NCI-H446 (cell line): ENCODE measurements at places on chromosomes 6 and 20.
A peak's percentile ranks its signal among the peaks of the same experiment; 100 is the strongest.

DNA sequence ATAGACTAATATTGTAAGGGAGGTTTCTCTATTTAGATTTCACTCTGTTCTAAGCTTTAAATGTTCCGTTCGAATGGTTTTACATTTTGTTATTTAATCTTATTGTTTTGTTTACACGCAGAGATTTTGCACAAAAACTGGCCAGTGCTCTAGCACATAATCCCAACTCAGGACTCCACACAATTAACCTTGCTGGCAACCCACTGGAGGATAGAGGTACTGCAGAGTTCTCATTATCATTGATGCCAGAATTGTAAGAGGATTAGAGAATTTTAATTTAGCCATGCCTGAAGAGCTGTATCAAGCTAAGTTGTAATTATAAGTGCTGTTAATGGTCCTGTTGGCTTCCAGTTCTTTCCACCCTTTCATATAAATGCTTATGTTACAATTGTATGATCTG lies 179.7 kb upstream of the SCGN start:
- no peak for DNase-seq

- no peak for DNase-seq
Observed at GRCh38 chr20:17938871-17939619, 29.5 kb downstream of the SNX5 start.

- DNase-seq = no peak
Observed at GRCh38 chr6:85421181-85421580, 28.7 kb upstream of the NT5E start.

GRCh38 chr20:8390037-8390433 lies 258.0 kb downstream of the PLCB1 start:
- DNase-seq = no peak

DNA sequence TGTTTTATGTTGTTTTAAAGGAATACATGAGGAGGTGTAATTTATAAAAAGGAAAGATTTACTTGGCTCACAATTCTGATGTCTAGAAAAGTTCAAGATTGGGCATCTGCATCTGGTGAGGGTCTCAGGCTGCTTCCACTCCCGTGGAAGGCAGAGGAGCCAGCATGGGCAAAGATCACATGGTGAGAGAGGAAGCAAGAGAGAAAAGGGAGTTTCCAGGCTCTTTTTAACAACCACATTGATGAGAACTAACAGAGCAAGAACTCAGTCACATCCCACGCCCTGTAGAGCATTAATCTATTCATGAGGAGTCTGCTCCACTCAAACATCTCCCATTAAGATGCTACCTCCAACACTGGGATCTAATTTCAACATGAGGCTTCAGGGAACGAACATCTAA lies 1666.3 kb downstream of the HACE1 start:
- no peak for DNase-seq

GRCh38 chr6:15585760-15586214 lies 77.0 kb downstream of the DTNBP1 start:
- no peak for DNase-seq

- DNase-seq = no peak
Observed at GRCh38 chr20:20060234-20060998, 8.1 kb downstream of the CFAP61 start.

DNA sequence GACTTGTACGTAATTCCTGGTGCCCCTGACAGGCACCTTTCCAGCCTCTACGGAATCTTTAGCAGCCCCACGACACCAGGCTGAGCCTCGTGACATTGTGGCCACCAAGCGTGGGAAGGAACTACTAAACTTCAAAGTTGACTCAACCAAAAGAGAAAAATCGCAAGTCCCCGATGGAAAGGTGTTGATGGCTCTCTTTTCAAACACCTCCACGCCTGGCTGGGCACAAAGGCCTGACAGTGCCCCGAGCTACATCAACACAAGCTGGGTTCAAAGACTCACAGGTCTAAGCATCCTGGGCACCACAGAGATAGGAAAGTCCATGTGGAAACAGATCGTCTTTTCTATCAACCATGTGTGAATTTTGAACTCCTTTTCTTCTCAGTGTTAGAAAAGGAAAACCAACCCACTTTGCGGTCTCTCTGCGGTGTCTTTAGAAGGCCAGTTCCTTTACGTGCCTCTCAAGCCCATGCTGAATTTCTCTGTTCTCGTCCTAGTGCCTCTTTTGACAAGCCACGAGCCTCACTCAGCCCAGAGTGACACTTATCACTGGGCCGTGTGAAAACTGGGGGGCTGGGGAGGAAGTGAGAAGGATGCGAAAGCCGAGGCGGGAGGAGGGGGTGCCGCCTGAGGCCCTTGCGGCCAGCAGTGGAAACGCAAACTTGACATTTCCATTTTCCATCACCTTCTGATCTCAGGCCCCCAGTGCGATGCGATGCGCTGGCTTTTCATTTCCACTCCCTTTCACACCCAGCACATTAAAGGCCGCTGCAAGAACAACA lies 59.4 kb downstream of the GFOD1 start:
- DNase-seq = no peak

GRCh38 chr6:138869398-138869797 lies 73.5 kb downstream of the ECT2L start:
- peak; percentile 48 for DNase-seq

DNA sequence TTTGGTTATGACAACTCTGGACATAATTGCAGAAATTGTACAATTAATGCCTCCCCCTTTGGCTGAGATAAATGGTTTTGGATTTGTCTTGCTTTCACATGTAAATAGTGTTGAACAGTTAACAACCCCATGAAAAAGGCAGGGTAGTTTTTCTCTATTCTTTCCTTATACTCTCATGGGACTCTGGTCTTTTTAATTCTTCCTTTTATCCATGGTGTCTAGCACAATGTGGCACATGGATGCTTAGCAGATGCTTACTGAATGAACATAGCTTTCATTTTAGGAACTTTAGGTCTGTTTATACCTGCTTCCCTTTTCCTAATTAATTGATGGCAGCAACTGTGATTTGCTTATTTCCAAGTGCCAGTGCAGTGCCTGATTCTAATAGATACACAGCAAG lies 75.6 kb downstream of the NCOA3 start:
- no peak for DNase-seq

- no peak for DNase-seq
Observed at GRCh38 chr6:151289399-151290007, 49.7 kb downstream of the AKAP12 start.

DNA sequence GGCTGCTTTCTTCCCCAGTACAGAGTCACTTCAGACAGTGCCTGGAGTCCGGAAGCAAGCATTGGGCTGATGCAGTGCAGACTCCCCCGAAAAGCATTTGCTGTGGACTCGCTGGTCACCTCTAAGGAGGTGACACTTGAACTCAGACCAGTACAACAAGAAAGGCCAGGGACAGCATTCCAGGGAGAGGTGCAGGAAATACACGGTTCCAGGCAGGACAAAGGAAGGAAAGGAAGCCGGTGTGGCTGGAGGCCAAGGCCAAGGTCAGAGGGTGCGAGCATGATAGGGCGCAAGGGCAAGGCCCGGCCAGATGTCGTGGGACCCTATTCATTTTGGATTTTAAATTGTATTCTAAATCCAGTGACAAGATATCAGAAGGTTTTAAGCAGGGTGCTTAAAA lies 160.9 kb downstream of the ZMYND8 start:
- no peak for DNase-seq

DNA sequence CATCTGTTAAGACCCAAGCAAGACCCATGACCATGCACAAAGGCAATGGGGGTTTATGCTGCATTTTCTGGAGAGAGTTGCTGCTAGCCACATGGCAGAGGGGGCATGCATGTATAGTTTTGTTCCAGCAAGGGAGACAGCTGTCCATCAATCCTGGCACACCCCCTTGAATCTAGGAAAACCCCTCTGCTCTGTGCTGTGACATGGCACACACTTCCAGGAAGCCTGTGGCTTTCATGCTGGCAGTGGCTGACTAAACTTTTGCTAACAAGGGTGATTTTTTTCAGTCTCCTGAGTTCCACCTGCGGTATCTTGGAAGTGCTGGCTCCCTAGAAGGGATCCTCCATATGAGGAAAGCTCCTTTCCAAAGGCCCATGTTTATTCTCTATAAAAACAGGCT lies 9.1 kb upstream of the CST4 start:
- DNase-seq = no peak

GRCh38 chr20:39503902-39504709 lies 542.0 kb downstream of the DHX35 start:
- no peak for DNase-seq

- DNase-seq = no peak
Observed at GRCh38 chr6:4673861-4674260, 102.3 kb upstream of the CDYL start.

DNA sequence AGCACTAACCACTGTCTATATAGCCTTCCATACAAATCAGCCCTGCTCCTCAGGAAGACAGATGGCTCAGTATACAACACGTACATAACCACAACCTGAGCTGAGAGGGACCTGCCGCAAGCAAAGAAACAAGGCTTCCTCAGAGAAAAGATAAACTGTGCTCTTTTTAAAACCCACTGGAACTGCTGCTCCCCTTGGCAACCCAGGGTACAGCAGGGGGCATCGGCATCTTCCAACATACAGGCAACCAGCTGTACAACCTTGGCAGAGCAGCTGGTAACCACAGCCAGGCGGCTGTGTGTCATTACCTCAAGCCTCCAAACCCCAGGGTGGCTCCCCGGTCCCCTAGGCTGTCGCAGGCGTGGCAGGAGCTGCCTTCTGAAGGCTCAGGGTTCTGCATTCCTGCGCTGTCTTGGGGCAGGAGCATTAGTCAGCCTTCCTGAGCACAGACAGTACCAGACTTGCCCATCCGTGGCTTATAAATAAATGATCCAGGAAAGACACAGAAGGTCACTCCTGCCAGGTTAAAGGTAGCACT lies 249.5 kb downstream of the ADGRG6 start:
- DNase-seq = peak; percentile 50

DNA sequence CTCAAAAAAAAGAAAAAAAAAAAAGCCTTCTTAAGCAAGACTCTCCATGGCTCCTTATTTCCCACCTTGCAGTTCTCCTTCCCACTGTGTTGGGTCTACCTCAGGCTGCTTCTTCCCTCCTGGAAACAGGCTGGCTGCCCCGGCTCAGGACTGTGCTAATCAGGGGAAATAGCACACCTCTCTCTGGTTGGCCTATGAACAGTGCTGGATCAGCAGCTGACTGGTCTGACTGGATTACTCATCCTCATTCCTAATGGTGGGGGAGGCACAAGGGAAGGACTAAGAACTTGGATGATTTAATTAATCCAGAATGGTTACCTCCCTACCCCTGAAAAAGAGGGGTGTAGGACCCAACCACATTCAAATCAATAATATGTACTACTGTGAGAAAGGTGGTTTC lies 3.9 kb upstream of the SRSF3 start:
- DNase-seq = no peak

- DNase-seq = no peak
Observed at GRCh38 chr6:4561773-4562400, 214.3 kb upstream of the CDYL start.

DNA sequence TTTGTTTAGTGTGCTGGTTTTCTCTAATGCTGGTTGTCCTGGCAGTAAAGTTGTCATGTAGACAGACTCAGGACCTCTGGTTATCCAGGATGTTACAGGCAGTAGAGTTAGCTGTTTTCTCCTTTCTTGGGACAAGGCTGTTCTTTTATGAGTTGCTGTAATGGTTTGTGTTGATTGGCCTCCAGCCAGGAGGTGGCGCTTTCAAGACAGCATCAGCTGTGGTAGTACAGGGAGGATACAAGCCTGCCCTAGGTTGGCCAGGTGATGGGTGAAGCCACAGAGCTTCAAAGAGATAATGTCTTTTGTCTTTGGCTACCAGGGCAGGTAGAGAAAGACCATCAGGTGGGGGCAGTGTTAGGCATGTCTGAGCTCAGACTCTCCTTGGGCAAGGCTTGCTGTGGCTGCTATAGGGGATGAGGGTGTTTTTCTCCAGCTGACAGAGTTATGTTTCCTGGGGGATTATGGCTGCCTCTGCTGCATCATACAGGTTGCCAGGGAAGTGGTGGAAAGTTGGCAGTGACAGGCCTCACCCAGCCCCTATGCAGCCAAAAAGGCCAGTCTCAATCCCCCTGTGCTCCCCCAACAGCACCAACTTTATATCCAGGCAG lies 127.2 kb upstream of the TAB2 start:
- DNase-seq = no peak

DNA sequence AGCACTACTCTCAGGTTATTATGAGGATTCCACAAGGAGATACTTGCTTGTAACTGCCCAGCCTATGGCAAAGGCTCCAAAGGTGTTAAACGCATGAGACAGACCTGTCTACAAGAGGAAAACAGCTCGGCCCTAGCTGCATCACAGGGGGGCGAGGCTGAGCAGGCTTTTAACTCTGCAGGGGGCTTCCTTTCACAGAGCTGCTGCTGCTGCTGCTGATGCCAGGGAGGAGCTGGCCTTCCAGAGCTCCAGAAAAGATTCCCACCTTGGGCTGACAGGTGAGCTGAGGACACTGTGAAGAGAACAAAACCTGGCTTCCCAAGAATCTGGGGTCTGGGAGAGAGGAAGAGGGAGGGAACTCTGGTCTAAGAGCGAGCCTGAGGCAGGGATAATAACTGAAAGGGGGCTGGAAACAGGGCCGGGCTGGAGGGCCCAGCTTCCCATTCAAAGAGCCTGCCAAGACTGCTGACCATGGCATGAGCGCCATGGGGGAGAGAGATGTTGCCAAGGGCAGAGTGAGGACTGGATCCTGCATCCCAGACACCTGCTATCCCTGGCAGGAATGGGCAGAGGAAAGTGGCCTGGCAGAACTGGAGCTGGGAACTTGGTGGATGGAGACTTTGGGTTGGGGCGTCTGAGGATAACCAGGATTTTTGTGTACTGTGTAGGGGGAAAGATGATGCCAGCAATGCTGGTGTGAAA lies 211.1 kb upstream of the LRFN2 start:
- no peak for DNase-seq

DNA sequence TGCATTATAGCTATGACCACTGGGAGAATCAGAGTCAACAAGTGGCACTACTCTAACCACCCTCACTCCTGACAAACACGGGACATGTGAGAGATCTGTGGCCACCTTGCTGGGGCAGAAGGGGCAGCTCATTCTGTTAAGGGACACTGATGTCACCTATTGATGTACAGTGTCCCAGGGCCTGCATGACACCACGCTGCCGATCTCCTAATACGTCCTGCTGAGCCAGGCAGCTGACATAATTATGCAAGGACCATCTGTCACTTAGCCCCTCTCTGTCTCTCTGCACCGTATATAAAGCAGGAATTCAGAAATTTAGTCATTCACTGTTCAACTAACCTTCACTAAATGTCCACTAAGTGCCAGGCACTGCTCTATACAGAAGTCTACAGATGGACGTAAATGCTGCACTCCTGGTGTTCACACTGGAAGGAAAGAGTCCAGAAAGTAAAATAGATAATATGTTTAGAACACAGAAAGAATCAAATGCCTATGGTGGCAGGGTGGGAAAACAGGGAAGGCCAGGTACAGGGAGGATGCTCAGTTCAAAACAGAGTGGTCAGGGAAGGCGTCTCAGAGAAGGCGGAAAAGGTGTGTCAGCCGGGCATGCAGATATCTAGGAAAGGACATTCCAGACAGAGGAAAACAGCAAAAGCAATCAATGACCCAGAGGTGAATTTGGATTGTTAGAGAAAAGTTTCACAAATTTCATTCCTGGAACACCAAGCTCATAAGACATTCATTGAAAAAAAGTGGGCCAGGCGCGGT lies 173.8 kb downstream of the ZNF217 start:
- DNase-seq = no peak
